ENCODE measurements at places on chromosomes 3 and 15.

DNA sequence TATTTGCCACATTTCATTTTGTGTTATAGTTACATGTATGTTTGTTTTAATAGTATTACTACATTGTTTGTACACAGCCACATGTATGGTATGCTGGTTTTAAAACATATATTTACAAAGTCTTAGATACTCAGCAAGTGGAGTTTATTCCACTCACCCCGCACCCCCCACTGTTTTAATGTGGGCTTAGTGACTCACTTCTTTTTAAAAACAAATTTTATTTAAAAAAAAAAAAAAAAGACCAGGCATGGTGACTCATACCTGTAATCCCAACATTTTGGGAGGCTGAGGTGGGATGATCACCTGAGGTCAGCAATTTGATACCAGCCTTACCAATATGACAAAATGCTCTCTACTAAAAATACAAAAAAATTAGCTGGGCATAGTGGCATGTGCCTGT is 26.9 kb upstream of the TJP1 start:
- no peak for DNase-seq

DNA sequence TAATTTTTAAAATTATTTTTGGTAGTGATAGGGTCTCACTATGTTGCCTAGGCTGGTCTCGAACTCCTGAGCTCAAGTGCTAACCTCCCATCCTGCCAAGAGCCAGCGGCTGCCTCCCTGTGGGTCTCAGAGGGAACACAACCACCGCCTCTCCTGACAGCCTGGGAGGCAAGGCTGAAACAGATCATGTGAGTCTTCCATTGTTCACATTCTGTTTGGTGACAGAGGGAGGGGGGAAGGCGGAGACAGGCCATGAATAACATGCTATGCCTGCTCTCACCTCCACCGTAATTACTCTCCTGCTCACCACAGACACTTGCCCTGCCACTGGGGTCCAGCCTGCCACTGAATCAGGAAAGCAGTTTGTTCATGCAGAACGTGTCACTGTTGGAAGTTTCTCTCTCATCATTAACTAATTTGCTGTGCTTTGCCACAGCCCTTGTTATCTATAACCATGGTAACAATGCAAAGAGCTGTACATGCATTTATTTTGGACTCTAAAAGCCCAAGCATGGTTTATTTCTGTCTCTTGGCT is 78.4 kb upstream of the RASGRF1 start:
- peak; percentile 69 for DNase-seq

DNA sequence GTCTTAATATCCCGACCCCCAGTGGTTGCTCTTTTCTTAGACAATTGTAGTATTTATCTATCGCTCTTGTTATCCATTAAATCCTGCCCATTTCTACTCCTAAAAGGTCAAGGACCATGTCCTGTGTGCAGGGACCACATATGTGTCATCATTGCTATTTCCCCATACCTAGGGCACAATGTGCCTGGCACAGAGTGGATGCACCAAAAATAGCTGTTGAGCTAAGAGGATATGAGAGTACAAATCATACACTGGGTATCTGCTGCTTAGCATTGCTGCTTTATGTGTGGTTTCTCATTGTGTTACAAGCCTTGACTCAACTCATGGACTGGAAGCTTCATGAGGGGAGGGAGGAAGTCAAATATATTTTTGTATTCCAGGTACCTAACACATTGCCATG is 3.4 kb upstream of the MITF start:
- no peak for DNase-seq

DNA sequence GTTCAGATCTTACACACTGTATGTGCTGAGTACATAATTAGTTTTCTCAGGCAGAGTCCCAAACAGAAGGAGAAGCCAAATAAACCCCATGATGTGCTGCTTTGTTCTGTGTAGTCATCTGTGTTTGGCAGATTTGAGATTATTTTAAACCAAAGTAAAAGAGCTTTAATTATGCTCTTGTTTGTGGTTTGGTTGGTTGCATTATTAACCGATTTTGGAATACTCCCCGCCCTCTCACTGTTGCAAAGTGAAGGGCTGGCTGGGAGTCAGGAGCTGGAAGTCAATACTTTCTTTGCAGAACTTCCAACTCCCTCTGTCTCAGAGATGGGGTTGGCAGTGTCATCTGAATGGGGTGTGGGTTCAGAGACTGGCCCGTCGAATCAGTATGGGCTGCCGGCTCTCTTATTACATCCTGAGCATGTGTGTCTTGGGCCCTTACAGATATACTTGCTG is 34.4 kb downstream of the SLCO3A1 start:
- no peak for DNase-seq

DNA sequence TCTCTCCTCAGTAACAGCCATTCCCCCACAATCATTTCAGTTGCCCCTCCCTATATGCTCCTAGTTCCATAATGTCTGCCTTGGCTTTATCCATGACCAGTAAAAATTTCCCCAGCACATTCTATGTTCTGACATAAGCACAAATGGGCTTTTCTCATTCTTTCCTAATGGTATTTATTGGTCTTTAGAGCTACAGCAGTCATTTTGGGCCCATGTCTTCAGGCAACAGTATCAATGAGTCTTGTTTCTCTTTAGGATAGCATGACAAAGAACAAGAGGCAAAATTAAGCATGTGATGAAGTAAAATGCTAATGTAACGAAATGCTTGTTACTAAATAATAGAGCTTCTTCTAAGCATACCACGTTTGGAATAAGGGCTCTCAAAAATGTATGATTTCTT is 8.2 kb downstream of the DPP8 start:
- DNase-seq, result no peak

DNA sequence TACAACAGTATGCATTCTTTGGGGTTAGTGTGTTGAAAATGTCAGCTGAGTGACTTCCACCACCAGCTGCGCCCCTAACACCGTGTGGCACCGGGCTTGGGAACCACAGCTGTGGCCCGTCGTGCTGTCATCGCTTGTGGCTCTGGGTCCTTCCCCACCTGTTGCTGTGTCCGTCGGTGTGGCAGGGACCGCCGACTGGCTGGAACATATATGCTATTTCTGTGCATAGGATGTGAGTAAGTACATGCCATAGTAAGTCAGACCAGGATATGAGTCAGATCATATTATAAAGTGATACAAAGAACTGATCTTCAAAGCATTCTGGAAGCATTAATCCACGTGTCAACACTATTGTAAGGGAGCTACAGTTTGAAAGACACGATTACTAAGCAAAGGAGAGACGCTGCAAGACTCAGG is 31.9 kb downstream of the EHD4 start:
- no peak for DNase-seq
